Activated T-cell treated with anti-CD3 and anti-CD28 coated beads, Interleukin-2, amount 50 U/mL, for 72 hours (primary cell): ENCODE measurements at places on chromosomes 13 and 19. TPM values are rescaled to one million over a fixed set of nuclear protein-coding genes. Genes with fewer than 3 reads are reported as not detected.

The HRC gene
- total RNA-seq: not detected

The ZNF358 gene
- total RNA-seq: 13.6 TPM

The TEAD2 gene
- not detected for total RNA-seq

The KLK3 gene
- not detected for total RNA-seq

The CYP4F12 gene
- total RNA-seq: not detected

- H3K27ac ChIP-seq: no peak overlapping the region
- no peak overlapping the region for H3K4me3 ChIP-seq
- no peaks in the 10 kb centered on the region for H3K4me1 ChIP-seq
- H3K27me3 ChIP-seq: no peaks in the 10 kb centered on the region
- peaks cover 2% of the 10 kb centered on the region for H3K36me3 ChIP-seq
- DNase-seq: no peak
Observed at GRCh38 chr13:45954836-45955800, 97.4 kb downstream of the ZC3H13 start.

DNA sequence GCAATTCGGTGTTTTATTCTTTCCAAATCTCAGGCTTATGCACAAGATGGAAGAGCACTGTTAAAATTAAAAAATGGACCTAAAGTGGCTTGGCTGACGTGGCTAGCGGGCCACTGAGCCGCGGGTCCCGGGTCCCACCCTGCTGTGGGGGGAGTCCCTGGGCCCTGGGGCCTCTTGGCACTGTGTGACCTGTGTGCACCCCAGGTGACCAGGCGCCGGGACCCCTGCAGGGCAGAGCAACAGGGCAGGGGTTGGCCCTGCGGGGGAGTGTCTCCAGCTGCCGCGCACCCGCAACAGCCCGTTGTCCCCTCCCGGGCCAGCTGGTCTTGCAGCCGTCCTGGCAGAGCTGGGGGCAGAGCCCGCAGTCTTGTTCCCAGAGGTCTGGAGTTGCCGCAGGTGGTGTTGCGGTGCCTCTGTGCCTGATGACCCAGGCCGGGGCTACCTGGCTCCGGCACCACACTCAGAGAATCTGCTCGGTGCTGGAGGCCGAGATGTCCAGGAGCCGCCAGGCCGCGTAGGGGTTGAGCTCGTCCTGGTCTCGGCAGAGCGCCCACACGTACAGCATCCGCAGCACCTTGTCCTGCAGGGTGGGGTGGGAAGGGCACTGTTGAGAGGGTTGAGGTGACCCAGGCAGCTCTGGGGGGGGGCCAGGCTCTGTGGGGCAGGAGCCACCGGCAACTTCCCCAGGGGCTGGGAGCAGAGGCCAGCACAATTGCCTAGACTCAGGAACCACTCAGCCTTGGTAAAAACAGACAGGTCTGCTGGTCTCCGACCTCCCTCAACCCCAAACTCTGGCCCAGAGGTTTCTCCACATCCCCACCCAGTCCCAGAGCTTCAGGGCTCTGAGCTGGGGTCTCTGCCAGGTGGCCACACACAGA, 1.0 kb upstream of the CTXN1 start:
- no peaks in the 10 kb centered on the region for H3K36me3 ChIP-seq
- H3K27ac ChIP-seq: no peak overlapping the region
- DNase-seq: no peak
- H3K4me1 ChIP-seq: peaks cover 16% of the 10 kb centered on the region
- H3K27me3 ChIP-seq: no peaks in the 10 kb centered on the region

- H3K4me3 ChIP-seq: no peak overlapping the region
- H3K36me3 ChIP-seq: no peaks in the 10 kb centered on the region
- no peaks in the 10 kb centered on the region for H3K27me3 ChIP-seq
- no peak overlapping the region for H3K27ac ChIP-seq
- H3K4me1 ChIP-seq: peaks cover 20% of the 10 kb centered on the region
Observed at GRCh38 chr19:10201176-10201575, 6.4 kb upstream of the DNMT1 start.

DNA sequence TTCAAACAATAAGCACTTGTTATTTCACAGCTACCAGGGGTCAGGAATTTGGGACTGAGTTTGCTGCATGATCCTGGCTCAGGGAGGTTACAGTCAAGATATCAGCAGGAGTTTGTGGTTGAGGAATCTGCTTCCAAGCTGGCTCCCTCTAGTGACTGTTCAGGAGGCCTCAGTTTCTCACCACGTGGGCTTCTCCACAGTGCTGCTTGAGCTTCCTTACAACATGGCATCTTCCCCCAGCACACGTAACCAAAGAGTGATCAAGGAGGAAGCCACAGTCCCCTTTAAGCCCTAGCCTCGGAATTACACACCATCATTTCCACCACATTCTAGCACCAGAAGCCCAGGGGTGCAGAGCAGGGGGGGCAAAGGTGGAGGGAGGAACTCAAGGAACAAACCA, 28.8 kb downstream of the CELF5 start:
- H3K27ac ChIP-seq: no peak overlapping the region
- peaks cover 35% of the 10 kb centered on the region for H3K27me3 ChIP-seq
- DNase-seq: no peak
- no peak overlapping the region for H3K4me3 ChIP-seq

GRCh38 chr19:55305491-55305890, 19.6 kb downstream of the TMEM150B start:
- no peak overlapping the region for H3K27ac ChIP-seq
- peaks cover 16% of the 10 kb centered on the region for H3K4me1 ChIP-seq
- peak; percentile 56 for DNase-seq
- no peak overlapping the region for H3K4me3 ChIP-seq

GRCh38 chr19:41019346-41019745, 28.3 kb downstream of the CYP2B6 start:
- no peak overlapping the region for H3K27ac ChIP-seq
- no peaks in the 10 kb centered on the region for H3K4me1 ChIP-seq
- H3K36me3 ChIP-seq: no peaks in the 10 kb centered on the region
- H3K4me3 ChIP-seq: no peak overlapping the region
- peaks cover 11% of the 10 kb centered on the region for H3K27me3 ChIP-seq

- H3K4me1 ChIP-seq: no peaks in the 10 kb centered on the region
- no peaks in the 10 kb centered on the region for H3K36me3 ChIP-seq
- no peak for DNase-seq
- no peaks in the 10 kb centered on the region for H3K27me3 ChIP-seq
- no peak overlapping the region for H3K4me3 ChIP-seq
Observed at GRCh38 chr13:60720590-60720989, 323.6 kb downstream of the TDRD3 start.

DNA sequence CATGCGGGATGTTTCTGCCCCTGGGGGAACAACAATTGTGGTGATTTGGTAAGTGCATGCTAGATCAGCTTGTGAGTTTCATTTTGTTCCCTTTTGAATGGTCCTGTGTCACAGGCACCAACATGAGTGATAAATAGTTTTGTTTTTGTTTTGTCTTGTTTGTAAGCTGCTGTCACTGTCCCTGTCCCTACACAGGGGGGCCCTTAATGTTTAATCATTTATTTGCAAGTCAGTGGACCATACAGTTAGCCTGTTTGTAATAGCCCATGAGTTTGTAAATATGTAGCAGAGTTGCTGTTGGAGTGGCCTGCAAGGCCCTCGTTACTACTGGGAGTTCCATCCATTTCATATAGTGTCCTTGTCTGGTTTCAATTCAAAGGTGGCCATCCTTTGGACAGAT, 979.6 kb upstream of the SPRY2 start:
- no peak for DNase-seq
- H3K27me3 ChIP-seq: no peaks in the 10 kb centered on the region
- no peak overlapping the region for H3K27ac ChIP-seq
- H3K36me3 ChIP-seq: no peaks in the 10 kb centered on the region
- no peak overlapping the region for H3K4me3 ChIP-seq

DNA sequence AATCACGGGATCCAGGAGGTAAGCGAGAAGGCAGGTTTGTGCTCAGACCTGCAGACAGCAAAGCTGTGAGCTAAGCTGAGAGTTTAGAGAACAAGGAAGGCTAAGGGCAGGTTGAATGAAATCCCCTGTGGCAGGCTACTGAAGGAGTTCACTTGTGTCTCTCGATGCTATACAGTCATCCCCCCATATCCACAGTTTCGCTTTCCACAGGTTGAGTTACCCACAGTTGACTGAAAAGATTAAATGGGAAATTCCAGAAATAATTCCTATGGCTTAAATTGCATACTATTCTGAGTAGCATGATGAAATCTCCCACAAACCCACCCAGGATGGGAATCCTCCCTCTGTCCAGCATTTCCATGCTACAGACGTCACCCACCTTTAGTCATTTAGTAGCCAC, 49.6 kb downstream of the ABCC4 start:
- no peak overlapping the region for H3K4me3 ChIP-seq
- peaks cover 4% of the 10 kb centered on the region for H3K36me3 ChIP-seq
- H3K27me3 ChIP-seq: no peaks in the 10 kb centered on the region
- H3K27ac ChIP-seq: no peak overlapping the region
- peaks cover 18% of the 10 kb centered on the region for H3K4me1 ChIP-seq

DNA sequence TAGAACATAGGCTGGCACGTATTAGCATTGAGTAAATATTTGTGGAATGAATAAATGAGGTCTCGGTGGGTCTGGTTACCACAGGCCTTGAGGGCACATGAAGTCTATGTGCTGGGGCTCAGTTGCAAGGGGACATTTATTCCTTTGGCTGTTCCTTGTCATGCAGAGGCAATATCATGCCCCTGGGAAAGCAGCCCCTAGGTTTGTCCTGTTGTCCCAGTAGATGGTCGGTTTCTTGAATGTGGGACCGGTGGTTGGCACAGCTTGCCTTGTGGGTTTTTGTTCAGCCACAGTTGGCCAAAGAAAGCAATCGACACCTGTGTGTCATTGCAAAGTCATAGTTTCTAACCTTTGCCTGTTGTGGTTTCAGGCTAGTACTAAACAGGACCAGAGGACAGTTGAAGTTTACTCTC, 24.7 kb upstream of the GPR183 start:
- peak; percentile 46 for DNase-seq
- peaks cover 11% of the 10 kb centered on the region for H3K36me3 ChIP-seq
- peak overlapping the region; percentile 77 for H3K4me3 ChIP-seq
- H3K27me3 ChIP-seq: no peaks in the 10 kb centered on the region
- peaks cover 84% of the 10 kb centered on the region for H3K4me1 ChIP-seq
- peak overlapping the region; percentile 83 for H3K27ac ChIP-seq

GRCh38 chr19:47486900-47487299, 2.9 kb upstream of the KPTN start:
- no peak overlapping the region for H3K4me3 ChIP-seq
- DNase-seq: no peak
- peaks cover 2% of the 10 kb centered on the region for H3K36me3 ChIP-seq
- H3K27ac ChIP-seq: no peak overlapping the region
- peaks cover 41% of the 10 kb centered on the region for H3K4me1 ChIP-seq

DNA sequence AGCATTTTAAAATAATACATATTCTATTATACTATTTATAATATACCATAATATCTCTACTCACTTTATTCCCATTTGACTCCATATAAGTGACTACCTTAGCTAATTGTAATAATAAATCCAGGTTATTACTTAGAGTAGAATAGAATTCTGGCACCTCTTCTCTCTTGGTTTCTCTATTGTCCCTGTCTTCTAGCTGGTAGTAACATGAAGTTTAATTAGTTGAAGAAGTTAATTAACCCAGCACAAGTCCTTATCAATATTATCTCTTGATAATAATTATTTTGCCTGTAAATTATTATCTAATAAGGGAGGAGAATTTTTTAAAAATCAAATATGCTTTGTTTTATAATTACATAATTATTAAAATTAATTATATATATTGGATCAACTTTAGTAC, 1571.2 kb upstream of the PRR20A start:
- no peak overlapping the region for H3K4me3 ChIP-seq
- no peaks in the 10 kb centered on the region for H3K27me3 ChIP-seq
- H3K4me1 ChIP-seq: no peaks in the 10 kb centered on the region
